Effector memory CD4-positive, alpha-beta T cell (primary cell): ENCODE measurements at places on chromosomes 4 and X.

DNA sequence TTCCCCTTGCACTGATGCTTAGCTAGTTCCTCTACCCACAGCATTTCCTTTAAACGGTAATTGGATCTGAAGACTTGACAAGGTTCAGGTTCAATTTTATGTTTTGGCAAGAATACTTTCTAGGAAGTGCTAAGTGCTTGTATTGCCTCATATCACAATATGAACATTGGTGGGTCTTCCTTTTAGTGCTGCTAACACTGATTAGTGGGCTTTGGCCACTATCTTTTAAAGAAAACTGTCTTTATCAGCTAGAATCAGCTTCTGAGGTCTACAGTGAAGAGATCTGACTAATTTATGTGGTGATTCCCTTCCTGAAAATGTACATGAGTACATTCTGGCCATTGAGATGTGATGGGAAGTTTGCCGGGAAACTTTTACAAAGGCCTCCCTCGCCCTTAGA is 316.7 kb upstream of the KLF3 start:
- no peak for DNase-seq

GRCh38 chr4:44583393-44583792 is 68.0 kb downstream of the YIPF7 start:
- no peak for DNase-seq

- no peak for DNase-seq
Observed at GRCh38 chr4:158728236-158728635, 5.0 kb upstream of the PPID start.

DNA sequence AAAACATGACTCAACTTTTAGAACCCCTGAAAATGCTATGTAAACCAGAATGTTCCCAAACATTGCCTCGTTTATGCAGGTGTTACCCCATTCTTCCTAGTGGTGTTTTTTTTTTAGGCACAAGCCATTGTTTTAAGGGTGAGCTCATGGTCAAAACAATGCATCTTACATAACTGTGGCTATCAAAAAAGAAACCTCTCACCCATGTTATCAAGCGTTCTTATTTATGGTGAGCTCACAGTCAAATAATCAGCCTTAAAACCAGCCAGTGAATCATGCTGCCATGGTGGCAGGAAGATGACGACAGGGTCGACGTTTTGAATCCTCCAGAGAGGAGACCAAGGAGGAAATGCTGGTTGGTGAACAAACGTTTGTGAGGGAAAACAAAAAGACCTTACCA is 195.2 kb downstream of the KDR start:
- DNase-seq = no peak

DNA sequence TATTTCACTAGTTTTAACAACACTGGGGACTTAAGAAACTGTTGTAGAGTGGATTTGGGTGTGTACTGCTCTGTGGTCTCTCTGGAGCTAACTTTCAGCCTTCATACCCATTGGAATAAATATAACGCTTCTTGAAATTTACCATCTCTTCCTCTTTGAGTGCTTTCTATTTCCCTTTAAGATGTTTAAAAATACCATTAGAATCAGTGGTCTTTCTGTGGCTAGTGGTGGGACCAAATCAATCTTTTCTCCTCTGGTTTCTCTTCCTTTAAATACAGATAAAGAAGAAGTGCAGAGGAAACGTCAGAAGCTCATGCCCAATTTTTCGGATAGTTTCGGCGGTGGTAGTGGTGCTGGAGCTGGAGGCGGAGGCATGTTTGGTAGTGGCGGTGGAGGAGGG is 92.0 kb downstream of the NFKB1 start:
- no peak for DNase-seq

DNA sequence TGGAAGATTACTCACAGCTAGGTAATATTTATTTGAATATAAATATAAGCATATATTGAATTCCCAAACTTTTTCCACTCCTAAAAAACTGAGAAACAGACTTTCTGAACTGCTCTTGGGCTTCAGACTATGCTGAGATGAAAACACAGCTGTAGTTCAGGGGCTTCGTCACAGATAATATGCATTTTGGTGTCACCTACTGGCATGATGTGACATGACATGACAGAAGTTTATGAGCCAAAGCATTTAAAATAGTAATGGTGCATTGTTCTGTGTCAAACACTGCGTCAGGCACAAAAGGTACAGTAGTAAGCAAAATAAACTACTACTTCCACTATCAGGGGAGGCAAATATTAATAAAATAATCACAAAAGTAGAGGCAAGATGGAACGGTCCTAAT is 171.3 kb downstream of the BTC start:
- DNase-seq = no peak

- no peak for DNase-seq
Observed at GRCh38 chr4:51930557-51930956, 87.6 kb downstream of the DCUN1D4 start.

- no peak for DNase-seq
Observed at GRCh38 chr4:101018836-101019235, 328.5 kb downstream of the PPP3CA start.

GRCh38 chrX:21047034-21047455 is 327.2 kb upstream of the CNKSR2 start:
- no peak for DNase-seq

DNA sequence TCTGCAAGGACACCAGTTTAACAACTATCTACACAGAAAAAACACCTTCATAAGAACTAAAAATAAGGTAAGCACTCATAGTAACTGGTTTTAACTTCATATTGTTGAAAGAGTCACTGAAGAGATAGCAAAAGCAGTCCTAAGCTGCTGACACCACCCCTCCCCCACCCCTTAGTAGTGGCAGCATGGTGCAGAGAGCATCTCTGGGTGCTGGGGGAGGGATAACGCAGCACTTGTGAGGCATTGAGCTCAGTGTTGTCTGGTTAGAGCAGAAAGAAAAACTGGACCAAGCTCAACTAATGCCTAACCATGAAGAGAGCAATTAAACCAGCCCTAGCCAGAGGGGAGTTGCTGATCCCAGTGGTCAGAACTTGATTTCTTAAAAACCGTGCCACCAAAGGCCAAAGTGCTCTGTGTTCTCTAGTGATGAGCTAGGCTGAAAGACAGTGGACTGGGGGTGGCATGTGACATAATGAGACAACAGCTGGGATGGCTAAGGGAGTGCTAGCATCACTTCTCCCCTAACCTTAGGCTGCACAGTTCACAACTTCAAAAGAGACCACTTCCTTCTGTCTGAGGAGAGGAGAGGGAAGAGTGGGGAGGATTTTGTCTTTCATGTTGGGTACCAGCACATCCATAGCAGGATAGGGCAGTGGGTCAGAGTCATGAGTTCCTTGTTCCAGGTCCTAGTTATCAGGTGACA is 669.3 kb downstream of the PDHA2 start:
- no peak for DNase-seq

DNA sequence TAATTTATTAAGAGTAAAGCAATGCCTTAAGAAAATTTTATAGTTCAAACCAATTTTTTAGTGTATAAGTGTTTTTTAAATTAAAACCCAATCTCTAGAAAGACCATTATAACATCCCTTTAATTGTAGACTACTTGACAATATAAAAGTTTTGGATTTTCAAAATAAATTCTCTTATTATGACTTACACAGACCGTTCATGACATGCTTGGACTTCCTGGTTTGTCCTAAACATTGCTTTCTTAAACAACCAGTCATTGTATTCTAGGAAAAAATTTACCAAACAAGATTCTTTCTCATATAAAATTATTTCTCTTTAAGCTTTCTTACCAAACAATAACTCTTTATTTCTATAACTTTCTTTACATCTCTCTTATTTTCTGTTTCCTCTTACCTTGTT is 49.0 kb upstream of the CXorf51A start:
- DNase-seq = no peak

DNA sequence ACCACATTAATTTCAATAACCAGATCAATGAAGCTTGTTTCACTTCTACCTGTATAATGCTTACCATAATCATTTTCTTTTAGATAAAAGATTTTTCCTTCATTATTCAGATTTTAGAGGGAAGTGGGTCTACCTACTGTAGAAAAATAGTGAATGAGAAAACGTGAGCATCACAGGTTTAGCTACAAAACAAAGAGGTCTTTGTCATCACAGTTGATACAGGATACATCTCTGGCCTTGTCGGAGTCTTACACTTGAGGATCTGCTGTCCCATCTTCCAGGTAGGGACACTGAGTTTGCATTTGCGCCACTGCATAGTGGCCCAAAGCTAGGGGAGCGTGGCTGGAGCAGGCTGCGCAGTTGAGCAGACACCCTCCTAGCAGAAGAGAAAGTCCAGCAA is 710 bp downstream of the CLDN24 start:
- DNase-seq = no peak

- no peak for DNase-seq
Observed at GRCh38 chrX:115047715-115048114, 30.3 kb upstream of the IL13RA2 start.

DNA sequence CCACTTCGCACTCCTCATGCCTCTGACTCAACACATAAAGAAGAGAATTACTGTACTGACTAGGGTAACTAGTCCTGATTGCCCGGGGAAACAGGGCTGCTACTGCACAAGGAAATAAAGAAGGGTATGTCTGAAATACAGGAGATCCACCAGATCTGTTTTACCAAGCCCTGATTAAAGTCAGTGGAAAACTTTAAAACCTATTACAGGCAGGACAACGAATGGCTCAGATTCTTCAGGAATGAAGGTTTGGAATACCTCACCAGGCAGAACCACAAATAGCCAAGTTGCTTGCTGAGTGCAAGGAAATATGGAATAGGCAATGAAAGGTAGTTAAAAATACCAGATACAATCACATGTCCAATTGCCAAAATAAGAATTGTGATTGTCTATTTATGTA is 17.3 kb downstream of the LAMTOR3 start:
- DNase-seq = no peak

- no peak for DNase-seq
Observed at GRCh38 chr4:6495296-6495590, 22.8 kb upstream of the PPP2R2C start.

DNA sequence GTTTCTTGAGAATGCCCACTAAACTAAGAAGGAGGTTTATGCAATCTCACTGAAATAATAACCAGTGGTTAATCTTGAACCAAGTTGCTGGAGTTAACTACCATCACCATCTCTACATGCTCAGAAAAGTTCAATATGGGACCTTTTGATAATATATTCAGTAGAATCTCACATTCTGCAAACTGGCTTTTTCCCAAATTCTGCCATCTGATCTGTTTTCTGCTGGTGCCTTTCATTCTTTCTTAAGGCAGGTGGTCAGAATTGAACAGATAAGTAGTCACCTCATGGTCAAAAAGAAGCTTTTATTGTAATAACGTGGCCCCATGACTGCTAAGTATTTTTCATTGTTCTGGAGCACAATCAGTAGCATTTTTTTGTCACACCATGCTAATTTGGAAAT is 229.0 kb upstream of the GK2 start:
- no peak for DNase-seq

GRCh38 chr4:101242441-101242840 is 104.9 kb downstream of the PPP3CA start:
- no peak for DNase-seq

DNA sequence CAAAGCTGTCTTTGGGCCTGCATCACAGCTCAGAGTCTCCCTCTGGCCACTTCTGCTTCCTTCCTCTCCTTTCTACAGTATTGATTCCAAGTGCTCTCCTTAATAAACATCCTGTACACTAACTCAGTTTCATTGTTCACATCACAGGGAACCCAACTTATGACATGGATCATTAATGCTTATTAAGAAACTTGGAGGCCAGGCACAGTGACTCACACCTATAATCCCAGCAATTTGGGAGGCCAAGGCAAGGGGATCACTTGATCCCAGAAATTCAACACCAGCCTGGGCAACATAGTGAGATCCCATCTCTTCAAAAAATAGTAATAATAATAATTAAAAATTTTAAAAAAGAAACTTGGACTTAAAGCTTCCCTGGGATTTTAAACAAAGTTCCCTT is 89.2 kb upstream of the EFHC2 start:
- no peak for DNase-seq

DNA sequence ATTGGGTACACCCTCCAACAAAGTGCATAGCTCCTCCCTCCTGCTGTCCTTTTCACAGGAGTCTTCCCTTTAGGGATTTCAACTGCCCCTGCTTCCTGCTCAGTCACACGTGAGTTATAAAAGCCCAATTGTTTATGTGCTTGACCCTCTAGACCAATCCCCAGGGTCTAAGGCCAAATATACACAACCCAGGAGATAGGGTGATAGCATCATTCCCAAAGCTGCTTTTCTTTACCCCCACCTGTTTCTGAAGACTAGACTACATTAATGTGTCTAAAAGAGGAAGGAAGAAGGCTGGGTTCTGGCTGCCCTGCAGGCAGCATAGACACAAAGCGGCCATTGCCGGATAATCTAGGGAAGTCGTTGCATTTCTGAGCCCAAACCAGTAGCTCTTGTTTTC is 526.7 kb upstream of the FRG1 start:
- no peak for DNase-seq

GRCh38 chrX:39936886-39937770 is 160.6 kb downstream of the BCOR start:
- no peak for DNase-seq

- DNase-seq = no peak
Observed at GRCh38 chr4:76441881-76442280, 6.9 kb downstream of the SHROOM3 start.

DNA sequence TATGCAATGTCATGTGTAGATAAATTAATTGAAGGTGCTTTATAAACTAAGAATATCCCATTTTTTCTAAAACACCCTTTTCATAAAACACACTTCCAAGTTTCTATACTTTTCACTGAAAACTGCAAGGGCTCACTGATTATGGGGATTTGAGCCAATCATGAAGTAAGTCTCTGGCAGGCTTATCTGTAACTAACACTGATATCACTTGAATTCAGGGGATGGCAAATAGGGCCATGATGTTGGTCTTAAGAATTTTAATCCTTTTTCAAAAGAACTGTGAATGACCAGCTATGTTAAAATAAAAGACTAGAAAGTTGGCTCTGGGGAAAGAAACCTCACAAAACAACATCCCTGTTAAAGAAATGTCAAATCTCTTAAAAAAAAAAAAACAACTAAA is 13.0 kb upstream of the SEC24D start:
- no peak for DNase-seq

DNA sequence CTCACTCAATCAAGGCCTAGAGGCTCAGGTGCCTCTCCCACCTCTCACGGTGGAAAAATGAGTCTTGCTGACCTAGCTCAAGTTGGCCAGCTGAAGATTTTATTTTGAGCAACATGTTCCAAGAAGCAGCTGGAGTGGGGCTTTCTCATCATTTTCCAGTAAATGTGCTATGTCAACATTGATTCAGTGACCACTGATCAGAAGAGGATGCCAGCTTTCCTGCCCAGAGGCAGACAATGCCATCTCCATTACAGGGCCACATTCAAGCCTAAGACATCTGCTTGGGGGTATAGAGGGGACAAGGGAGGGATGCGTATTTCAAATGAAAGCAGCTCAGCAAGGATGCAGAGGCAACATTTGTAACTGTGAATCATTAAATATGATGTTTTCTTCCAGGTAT is 3.0 kb downstream of the MEPE start:
- no peak for DNase-seq

- no peak for DNase-seq
Observed at GRCh38 chr4:121900132-121900983, 30.1 kb upstream of the BBS7 start.

- no peak for DNase-seq
Observed at GRCh38 chr4:1091561-1091995, 21.8 kb downstream of the RNF212 start.
